Activated CD4-positive, alpha-beta T cell treated with anti-CD3 and anti-CD28 coated beads for 48 hours (primary cell): ENCODE measurements at places on chromosomes 16 and 17.

GRCh38 chr16:13077816-13078215 lies 176.4 kb downstream of the SHISA9 start:
- DNase-seq, result no peak

GRCh38 chr17:80182845-80183223 lies 13.0 kb downstream of the CARD14 start:
- DNase-seq, result no peak

- DNase-seq, result no peak
Measured at GRCh38 chr16:86914876-86915717, 336.7 kb downstream of the FOXL1 start.

DNA sequence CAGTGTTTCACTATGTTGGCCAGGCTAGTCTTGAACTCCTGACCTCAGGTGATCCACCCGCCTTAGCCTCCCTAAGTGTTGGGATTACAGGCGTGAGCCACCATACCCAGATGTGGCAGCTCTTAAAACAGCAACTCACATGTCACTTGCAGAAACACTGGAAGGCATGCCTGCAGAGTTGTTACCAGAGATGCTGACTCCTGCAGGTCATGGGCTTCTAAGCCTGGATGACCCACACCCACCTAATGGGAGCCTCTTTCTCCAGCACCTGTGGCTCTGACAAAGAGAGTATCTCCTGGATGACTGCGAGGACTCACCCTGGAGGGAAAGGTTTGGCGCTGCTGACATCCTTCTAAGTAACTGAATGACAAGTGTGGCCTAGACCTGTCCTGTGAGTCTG lies 11.2 kb upstream of the RFWD3 start:
- no peak for DNase-seq

- DNase-seq, result no peak
Measured at GRCh38 chr16:66910175-66910940, 8.3 kb downstream of the CDH16 start.

- DNase-seq, result no peak
Measured at GRCh38 chr16:17348042-17348783, 122.5 kb downstream of the XYLT1 start.

- DNase-seq, result no peak
Measured at GRCh38 chr17:48336986-48337385, 93.0 kb downstream of the SKAP1 start.

- DNase-seq, result no peak
Measured at GRCh38 chr17:50035945-50036344, 20.0 kb upstream of the ITGA3 start.

GRCh38 chr17:322006-322780 lies 30.4 kb downstream of the RPH3AL start:
- no peak for DNase-seq

- no peak for DNase-seq
Measured at GRCh38 chr17:15966879-15967248, 21.9 kb downstream of the ADORA2B start.
